ENCODE measurements at places on chromosomes 7 and 10. TPM values are rescaled to one million over a fixed set of nuclear protein-coding genes. Genes with fewer than 3 reads are reported as not detected.

Gene PAPOLB
- 0.14 TPM for total RNA-seq

Gene CHST15
- 1.4 TPM for total RNA-seq

Gene CYP26C1
- under 0.01 TPM for total RNA-seq

Gene DOCK4
- total RNA-seq = 6.8 TPM

Gene IGF2BP3
- total RNA-seq = 12.8 TPM

Gene SEMA3E
- total RNA-seq = 2.0 TPM

Gene SP4
- 4.0 TPM for total RNA-seq

Gene SFTPD
- not detected for total RNA-seq

Gene TAS2R41
- not detected for total RNA-seq

Gene PRLHR
- total RNA-seq = not detected

Gene CYP2E1
- total RNA-seq = 0.37 TPM

Gene GPRIN2
- total RNA-seq = under 0.01 TPM

Gene TAS2R3
- 0.85 TPM for total RNA-seq

Gene MAGI2
- total RNA-seq = 8.2 TPM
